Foreskin keratinocyte (primary cell): ENCODE measurements at places on chromosomes 3 and 15. TPM values are rescaled to one million over a fixed set of nuclear protein-coding genes. Genes with fewer than 3 reads are reported as not detected.

The AMIGO3 gene
- 0.32 and 0.34 TPM in 2 replicates for polyA plus RNA-seq

GRCh38 chr3:143207338-143207961 is 87.9 kb downstream of the CHST2 start:
- no peak for DNase-seq

- no peak for DNase-seq
Observed at GRCh38 chr15:68311859-68312557, 34.5 kb downstream of the FEM1B start.

The MCTP2 gene
- 2.7 TPM in 2 replicates for polyA plus RNA-seq

GRCh38 chr3:98777286-98777685 is 14.1 kb downstream of the ST3GAL6 start:
- no peak for DNase-seq

DNA sequence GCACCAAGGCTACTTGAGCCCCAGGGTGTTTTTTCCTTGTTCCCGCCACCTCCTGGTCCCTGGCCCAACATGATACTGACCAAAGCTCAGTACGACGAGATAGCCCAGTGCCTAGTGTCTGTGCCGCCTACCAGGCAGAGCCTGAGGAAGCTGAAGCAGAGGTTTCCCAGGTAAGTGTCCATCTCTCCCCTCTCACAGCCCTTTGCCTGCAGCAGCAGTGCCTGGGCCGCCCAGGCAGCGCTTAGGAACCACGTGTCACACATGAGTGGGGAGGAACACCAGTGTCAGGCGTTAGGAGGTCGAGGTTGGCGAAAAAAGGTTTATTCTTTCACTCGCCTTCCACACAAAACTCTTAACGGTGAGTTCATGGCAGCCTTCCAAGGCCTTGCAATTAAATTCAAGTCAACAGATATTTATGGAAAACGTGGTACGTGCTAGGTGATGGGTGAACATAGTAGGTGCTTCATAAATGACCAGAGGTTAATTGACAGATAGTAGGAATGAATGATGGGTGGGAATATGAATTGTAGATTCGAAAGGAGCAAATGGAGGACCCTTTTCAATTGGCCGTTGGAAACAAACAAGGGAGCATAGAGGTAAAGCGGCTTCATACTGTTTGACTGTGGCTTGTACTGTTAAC is 486 bp downstream of the CDIN1 start:
- DNase-seq: no peak

DNA sequence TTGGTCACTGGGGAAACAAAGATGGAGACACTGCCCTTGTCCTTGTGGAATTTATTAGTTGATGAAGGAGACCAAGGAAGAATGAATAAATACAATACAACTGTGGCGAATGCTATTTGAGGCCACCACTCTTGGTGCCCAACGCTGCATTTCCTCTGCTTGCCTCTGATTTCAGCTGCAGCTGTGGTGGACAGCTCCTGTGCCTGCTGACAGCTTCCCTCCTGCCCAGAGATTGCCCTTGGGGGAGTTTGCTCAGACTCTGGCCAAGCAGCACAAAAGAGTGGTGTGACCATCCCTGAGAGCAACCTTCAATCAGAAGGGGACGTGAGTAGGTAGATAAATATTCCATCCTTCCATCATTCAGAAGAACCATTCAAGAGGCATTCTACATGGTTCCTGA is 64.6 kb upstream of the FHIT start:
- DNase-seq: no peak

The PROK2 gene
- polyA plus RNA-seq: not detected in 2 replicates

The ANKRD63 gene
- not detected in 2 replicates for polyA plus RNA-seq

GRCh38 chr3:46228260-46229242 is 13.7 kb upstream of the CCR3 start:
- DNase-seq: peak; percentile 77

DNA sequence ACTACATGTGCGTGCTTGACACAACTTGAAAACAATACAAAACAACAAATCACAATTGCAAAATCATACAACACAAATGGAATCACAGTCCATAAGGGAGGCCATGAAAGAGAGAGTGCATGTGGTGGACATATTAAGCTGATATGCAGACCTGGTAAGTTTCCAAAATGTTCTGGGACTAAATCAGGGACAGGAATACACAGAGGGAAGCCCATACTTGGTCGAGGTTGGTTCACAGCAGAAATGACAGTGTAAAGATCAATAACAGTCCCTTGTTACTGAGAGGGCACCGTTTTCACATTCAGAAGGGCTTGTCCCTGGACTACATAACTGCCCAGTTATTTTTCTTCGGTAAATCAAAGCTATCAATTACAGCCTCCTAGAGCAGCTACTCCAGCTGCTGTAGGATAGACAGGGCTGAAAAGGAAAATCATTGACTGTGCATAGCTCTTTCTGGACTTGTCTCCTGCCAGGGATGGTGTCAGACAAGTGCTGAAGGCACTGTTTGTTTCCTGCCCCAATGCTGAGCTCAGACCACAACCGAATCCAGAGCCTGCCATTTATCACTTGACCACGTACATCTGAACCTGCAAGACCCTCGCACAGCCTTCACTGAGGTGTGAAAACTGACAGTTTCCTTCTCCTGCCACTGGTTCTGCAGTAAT is 79.5 kb upstream of the KCNMB2 start:
- no peak for DNase-seq

- no peak for DNase-seq
Observed at GRCh38 chr3:37124435-37124834, 49.9 kb downstream of the LRRFIP2 start.

The POPDC2 gene
- 0.39 and 0.40 TPM in 2 replicates for polyA plus RNA-seq

The CLEC3B gene
- polyA plus RNA-seq: not detected in 2 replicates

DNA sequence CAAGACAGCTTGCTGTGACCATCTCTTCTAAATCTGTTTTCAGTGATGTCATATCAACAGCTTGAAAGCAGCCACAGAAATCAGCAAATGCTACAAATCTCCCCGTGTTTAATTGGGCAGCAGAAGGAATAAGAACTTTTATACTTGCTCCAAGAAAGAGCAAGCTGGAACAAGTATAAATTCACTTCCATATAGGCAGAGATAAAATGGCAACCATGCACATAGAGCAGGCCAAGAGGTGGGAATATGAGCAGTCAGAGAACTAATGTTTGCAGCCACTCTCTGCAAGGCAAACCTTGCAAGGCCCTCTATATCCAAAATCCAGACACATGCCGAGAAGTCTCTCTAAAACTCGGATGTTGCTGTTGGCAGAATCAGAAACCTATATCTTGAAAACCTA is 16.0 kb downstream of the PARP9 start:
- DNase-seq: no peak

GRCh38 chr3:56974247-56974930 is 86.1 kb upstream of the SPATA12 start:
- DNase-seq: no peak

- no peak for DNase-seq
Observed at GRCh38 chr3:171385086-171385485, 75.1 kb downstream of the TNIK start.

The TMCO5A gene
- polyA plus RNA-seq: not detected in 2 replicates

The SI gene
- not detected in 2 replicates for polyA plus RNA-seq

- DNase-seq: peak; percentile 84
Observed at GRCh38 chr15:96330450-96331143, at the start of gene NR2F2. TSS of gene NR2F2 (plus strand) at chr15:96330700. CDS start at chr15:96332106, 1,406 bp downstream.

The BMF gene
- polyA plus RNA-seq: 0.07 and 0.22 TPM in 2 replicates

The RTP3 gene
- polyA plus RNA-seq: not detected in 2 replicates

The SERINC4 gene
- 0.06 and 0.08 TPM in 2 replicates for polyA plus RNA-seq

- no peak for DNase-seq
Observed at GRCh38 chr15:36978126-36978525, 122.2 kb downstream of the MEIS2 start.

DNA sequence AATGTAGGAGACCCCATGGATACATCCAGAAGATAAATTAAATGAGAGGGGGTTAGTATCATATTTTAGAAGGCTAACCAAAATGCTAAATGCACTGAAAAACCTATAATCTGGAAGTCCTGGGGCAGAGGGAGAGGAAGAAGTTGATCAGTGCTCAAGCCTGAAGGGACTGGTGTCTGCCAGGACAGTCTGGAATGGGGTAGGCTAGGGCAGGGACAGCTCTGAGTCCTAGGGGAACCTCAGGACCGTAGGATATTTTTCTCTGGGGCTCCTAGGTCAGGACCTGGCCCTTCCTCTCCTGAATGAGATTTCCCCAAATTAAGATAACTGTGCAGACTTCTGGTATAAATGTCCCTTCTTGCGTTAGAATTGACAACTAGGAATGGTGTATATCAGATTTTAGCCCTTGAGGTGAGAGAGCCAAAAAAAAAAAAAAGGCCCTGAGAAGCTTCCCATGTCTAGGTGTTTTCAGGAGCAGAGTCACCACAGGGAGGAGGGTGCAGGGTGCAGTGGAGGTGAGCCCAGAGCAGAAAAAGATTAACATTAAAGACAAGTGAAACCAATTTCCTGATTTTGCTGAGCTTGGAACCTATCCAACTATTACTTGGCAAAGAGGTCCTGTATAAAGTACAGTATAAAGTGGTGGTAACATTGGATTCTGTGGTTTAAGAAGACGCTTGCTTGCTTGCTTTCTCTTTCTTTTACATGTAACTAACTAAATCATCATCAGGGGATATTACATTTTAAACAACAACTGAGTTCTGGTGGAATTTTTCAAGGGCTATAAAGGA is 63.5 kb downstream of the HACD2 start:
- no peak for DNase-seq

The COLQ gene
- polyA plus RNA-seq: 0.11 and 0.19 TPM in 2 replicates

DNA sequence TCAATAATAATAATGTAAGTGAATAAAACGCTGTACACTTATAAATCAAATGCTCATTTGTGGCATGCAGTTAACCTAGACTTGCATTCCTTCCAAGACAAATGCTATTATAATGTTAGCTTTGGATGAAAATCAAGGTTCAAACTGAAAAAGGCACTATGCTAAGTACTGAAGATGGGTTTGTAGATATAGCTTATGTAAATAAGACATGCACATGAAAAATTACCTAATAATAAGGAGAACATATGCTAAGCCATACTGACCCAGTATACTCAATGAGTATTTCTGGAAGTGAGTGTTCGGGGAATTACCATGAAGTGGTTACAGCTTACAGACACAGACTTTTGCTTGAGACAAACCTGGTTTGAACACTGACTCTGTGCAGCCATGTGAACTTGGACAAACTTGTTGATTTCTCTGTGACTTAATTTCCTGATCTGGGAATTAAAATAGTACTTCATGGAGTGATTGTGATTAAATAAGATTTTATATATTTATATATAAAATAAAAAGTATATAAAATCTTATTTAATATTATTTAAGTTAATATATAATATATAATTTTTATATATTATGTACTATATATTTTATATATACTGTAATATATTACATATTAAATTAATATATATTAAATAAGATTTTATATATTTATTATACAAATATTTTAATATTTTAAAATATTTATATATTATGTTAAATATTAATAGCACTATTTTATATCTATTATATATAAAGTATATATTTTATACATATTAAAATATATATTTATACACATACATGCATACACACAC is 159.2 kb downstream of the ZPLD1 start:
- no peak for DNase-seq

The RNF123 gene
- polyA plus RNA-seq: 19.0 and 20.8 TPM in 2 replicates

The TGM5 gene
- polyA plus RNA-seq: not detected in 2 replicates

DNA sequence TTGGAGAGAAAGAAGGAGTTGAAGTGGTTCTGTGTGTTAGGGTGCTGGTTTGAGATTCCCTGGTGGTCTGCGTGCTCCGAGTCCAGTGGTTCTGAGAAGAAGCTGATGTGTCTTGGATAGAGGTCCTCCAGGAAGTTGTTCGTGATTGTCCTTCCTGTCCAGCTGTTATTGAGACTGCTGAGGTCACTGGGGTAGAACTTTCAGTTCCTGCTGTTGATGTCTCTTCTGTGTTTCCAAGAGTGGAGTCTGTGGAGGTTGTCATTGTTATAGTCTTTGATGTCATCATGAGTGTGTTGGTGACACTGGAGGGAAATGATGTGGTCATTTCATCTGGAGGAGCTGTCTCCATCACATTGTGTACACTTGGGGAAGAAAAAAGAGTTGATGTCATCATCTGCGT is 20.8 kb downstream of the MUC4 start:
- no peak for DNase-seq

GRCh38 chr15:90539789-90540188 is 10.1 kb downstream of the CRTC3 start:
- DNase-seq: no peak

The ACAN gene
- 0.01 TPM in 1 of 2 replicates, not detected in the other for polyA plus RNA-seq

- no peak for DNase-seq
Observed at GRCh38 chr3:18223571-18223970, 201.6 kb downstream of the SATB1 start.

The TUSC7 gene
- not detected in 2 replicates for polyA plus RNA-seq

The IMPG2 gene
- 0.01 TPM in 2 replicates for polyA plus RNA-seq

DNA sequence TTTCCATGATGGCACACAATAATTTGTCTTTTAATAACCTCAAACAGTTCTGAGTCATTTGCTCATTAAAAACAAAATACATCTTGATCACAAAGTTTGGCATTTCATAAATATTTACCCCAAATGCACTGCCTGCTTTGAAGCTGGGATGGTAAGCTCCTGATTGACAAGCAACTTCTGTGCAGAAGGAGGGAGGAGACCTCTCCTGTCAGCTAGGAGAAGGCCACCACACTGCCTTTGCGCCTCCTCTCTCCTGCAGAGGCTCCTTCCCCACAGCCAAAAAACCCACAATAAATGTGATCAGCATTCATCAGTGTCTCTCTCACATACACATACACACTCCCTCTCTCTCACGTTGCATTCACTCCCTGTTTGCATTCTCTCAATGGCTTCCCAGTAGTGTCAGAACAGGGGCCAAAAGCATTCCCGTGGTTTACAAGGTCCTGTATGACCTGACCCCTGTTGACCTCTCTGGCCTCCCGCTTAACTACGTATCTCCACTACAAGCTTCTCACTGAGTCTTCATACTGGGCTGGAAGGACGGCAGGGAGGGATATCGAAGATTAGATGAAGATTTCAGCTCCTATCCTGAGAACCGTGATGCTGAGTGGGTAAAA is 216.4 kb downstream of the FOXP1 start:
- DNase-seq: no peak

The IQCF2 gene
- not detected in 2 replicates for polyA plus RNA-seq

The CP gene
- not detected in 2 replicates for polyA plus RNA-seq

DNA sequence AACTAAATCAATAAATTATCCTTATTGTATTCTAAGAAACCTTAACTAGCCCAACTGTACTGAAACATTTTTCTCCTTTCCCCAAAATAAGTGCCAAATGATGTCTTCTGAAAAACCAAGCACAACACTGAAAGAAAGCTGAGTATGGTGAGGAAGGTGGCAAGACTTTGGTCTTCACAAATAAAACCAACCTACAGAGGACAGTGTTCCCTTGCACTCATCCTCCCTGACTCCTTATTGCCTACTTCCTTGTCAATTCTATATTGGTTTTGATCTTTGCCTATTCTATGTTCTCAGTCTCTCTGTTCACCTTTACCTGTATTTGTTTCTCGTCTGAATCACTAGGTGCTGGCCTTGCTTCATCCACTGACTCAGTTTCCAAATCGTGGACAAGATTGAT is 490.1 kb upstream of the ZNF385D start:
- no peak for DNase-seq
